Stimulated activated CD4-positive, alpha-beta T cell treated with anti-CD3 and anti-CD28 coated beads, Interleukin-4, amount 100 ng/mL, for 48 hours (primary cell): ENCODE measurements at places on chromosomes 6 and 20.

GRCh38 chr6:97347111-97347510 is 64.1 kb upstream of the MMS22L start:
- DNase-seq, result no peak

GRCh38 chr20:50338479-50339391 is 148.1 kb downstream of the CEBPB start:
- peak; percentile 57 for DNase-seq

DNA sequence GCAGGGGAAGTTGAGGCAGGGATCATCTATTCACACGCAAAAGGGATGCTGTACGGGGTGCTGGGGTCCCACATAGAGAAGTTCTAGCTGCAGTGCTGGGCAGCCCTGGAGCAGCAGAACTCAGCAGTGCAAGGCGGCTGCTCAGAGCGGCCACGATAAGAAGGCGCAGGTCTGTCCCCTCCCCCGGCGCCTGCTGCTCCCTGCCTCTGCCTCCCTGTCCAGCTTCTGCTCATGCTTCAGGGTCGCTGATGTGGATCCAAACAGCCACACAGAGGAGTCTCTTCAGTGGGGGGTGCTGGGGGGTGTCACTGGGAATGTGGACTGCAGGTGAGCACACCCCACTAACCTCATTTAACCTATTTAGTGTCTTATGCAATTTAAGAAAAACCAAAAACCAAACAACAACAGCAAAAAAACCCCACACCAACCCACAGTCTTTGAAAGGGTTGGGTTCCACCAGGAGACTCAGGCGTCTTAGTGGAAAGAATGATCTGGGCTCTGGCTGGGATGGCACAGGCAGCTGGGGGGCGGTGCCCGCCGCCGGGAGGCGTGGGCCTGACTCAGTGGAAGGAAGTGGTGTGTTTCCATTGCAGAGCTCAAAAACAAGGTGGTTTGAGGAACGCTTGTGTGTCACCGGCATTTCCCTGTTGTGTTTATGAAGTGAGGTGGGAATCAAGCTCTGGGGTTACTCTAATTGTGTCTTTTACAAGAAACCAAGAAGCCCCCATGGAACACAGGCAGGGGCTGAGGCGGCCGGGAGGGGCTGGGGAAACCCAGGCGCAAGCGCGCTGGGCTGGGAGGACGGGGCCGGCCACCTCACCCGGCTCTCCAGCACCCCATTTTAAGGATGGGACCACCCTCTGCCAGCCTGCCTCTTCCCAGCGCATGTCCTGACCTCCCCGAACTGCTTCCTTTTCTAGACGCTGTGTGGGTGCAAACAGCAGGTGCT is 55.1 kb downstream of the IRF4 start:
- peak; percentile 83 for DNase-seq

GRCh38 chr6:137357263-137357947 is 136.8 kb downstream of the OLIG3 start:
- no peak for DNase-seq

DNA sequence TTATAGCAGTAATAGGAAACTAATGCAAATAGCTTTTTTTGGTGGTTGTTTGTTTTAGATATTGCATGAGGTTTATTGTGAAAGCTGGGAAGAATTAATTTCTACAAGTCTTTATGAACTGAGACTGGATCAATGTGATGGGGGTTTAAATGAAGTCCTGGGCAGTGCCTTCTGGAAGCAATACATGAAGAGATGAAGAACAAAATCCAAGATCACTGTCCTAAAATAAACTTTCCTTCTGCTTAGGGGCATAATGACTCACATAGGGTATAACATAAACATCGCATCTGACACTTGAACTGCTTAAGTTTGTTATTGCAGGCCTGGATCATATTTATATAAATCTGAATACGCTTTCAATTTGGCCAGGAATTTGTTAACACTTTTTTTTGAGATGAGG is 20.9 kb upstream of the SHLD1 start:
- DNase-seq, result no peak

DNA sequence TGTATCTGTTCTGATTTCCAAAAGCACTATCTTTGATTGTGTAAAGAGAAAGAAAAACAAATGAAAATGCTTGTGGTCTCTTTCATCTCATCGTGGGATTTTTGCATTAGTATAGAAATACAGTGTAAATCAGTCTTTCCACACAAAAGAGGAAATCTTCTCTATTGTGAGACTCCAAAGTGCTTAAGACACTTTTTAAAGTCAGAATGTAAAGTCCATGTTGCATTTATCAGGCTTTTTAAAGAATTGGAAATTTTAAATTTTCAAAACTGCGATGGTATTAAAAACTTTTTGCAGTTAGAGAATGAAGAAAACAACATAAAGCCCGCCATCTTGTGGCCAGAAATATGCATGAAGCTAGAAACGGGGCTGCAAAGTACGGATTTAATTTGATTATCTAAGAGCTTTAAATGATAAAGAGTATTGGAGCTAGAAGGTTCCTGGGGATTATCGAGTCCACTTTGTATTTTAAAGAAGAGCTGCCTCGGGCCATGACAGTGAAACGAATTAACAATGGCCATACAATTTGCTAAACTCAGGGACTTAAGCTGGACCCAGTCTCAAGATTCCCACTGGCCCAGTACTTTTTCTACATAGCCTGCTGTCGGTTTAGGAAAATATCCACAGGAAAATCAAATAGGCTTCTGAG is 339.6 kb downstream of the ARHGAP18 start:
- peak; percentile 35 for DNase-seq

- no peak for DNase-seq
Measured at GRCh38 chr6:150236544-150236943, 93.7 kb downstream of the PPP1R14C start.

GRCh38 chr20:62496568-62497218 is 20.9 kb upstream of the GATA5 start:
- peak; percentile 16 for DNase-seq

GRCh38 chr6:135753196-135753595 is 98.3 kb upstream of the PDE7B start:
- no peak for DNase-seq
